Dermis microvascular lymphatic vessel endothelial cell (primary cell): ENCODE measurements at places on chromosomes 2 and 18.

DNA sequence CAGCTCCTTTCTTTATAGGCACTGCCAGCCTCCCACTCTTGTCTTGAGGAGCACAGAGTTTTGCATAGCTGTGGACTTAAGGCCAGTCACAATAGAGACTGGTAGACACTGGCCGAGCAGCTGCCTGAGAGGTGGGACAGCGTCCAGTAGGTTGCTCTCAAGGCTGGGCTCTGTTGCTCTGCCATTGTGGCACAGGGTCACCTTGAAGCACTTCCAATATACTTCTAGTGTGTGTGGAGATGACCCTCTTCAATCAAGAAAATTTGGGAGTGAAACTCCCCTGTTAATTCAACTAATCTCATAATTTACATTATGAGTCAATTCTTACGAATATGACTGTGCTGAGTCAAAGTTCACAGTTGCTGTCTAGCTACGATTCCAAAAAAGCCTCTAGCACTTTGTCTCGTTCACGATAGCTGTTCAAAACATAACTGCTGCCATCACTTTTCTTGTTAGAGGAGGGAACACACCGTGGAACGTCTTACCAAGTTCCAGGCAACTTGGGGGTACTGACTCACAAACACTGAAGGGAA is 636.2 kb downstream of the EPHA4 start:
- DNase-seq = no peak

DNA sequence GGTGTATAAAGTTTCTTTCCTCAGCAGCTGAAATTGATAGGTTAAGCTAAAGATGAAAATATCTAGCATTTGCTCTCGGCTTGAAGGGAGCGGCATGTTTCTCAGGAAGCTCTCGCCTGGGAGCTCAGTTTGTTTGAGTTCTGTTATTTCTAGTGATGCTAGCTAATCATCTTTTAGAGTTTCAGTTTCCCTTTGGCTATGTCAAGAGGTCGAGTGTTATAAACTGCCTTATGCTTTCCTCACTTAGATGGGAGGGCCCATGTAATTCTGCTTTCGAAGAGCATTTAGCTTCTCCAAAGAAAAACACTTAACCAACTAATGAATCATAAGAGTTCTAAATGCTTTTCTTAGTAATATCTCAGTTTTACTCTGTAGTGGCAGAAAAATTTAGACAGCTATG is 33.6 kb downstream of the PLCL1 start:
- no peak for DNase-seq

DNA sequence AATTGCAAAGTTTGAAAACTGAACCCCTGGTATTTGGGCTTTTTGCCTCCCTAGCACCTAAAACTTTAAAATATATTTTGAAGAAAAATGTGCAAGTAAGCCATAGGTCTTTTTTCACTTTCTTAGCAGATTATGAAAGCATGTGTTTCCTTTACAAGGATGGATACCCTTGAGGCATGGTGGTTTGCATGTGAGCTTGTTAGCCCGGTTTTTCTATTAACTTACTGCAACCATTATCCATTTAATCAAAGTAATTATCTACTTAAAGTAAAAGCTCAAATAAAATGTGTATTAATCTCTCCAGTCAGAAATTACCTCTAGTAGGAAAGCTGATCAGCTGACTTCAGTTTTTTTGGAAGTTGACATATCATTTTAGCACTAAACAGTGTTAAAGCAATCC is 140.6 kb downstream of the EML6 start:
- no peak for DNase-seq

GRCh38 chr2:148999451-148999921 is 39.0 kb upstream of the LYPD6B start:
- no peak for DNase-seq

DNA sequence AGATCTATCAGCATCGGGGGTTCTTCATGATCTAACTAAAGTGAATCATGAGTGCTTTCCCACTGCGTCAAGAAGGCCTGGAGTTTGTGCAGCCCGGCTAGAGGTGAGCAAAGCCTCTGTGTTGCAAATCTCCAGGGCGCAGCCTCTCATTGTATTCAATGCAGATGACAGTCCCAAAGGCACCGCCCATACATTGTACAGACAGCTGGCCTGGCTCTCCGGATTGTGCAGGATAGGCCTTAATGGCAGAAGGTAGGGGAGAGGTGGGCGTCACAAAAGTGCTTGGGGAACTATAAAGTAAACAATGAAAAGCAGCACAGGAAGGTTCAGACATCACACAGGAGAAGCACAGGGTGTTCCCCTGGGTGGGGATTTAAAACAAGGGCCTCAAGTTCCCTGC is 907 bp upstream of the GYPC start:
- peak; percentile 40 for DNase-seq

DNA sequence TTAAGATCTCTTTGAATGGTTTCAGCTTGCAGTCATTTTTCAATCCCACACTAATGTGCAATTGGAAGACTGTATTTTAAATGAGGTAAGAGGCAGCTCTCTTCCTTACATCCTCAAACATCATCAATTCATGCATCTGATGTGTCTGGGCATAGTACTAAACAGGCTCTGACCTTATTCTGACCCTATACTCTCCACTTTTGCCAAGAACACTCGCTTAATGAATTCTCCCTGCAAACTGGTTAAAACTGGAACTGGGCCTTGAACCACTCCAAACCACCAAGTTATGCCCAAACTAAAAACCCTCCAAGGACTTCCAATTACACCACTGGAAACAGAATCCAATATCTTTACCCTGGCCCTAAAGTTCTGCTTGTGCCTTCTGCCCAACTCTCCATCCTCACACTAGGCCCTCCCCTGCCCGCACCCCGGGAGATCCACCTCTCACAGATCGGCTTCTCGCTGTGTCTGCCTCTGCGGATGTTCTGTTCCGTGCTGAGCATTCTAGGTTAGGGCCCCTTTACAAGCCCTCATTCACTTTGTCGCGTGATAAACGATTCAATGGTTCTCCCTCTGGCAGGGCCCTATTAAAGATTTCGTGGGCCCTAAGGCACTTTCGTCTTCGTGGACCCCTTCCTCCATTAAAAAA is 1.2 kb downstream of the M1AP start:
- no peak for DNase-seq
